ENCODE measurements at places on chromosomes 11 and 22.

- no peak for DNase-seq
Measured at GRCh38 chr22:36212901-36213300, 11.3 kb upstream of the APOL4 start.

DNA sequence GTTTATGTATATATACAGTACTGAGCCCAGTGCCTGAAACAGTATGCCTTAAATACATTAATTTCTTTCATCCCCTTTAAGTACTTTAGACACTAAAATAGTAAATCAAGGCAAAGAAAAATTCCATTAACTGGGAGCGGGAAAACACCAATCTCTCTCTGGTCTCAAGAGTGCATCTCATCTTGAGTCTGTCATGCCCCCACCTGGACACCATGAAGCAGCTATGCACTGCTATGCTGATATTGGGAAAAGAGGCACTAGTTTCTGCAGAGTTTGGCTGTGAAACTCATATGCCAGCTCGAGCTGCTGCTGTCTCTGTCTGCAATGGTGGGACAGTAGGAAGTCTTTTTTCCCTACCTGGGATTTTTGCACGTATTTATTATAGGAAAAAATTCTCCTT is 754.4 kb upstream of the RAG2 start:
- DNase-seq = no peak

GRCh38 chr11:74226907-74227306 is 55.8 kb downstream of the PPME1 start:
- no peak for DNase-seq

GRCh38 chr22:49678842-49679170 is 148.9 kb downstream of the BRD1 start:
- no peak for DNase-seq

- DNase-seq = no peak
Measured at GRCh38 chr11:19646308-19646707, 66.3 kb upstream of the NAV2 start.

DNA sequence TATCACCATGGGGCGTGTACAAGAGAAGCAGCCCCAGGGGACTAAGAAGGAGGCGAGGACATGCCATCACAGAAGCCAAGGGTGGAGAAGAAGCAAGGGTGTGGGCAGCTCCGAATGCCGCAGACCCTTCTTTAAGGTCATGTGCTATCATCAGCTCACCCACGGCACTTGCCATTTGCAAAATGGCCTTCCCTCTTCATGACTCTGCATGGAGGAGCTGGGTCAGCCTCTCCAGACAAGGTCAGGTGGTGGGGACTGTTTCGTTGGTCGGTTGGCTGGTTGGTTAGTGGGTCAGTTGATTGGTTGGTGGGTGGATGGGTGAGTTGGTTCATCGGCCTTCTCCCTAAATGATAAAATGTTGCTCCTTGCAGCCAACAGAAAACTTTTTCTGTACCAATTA is 622.5 kb downstream of the TBC1D22A start:
- DNase-seq = no peak

DNA sequence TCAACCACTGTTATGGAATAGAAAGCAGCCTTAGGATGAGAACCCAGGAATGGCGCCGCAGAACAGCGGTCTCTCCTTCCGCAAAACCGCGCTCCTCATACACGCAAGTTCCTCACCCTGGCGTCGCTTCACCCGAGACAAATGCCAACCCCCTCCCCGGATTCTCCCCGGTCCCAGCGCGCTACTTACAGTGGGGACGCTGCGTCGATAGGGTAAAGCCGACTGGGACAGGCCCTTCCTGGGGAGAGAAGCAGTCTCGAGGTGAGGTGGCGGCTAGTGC is 287 bp downstream of the RPS13 start:
- DNase-seq = no peak

DNA sequence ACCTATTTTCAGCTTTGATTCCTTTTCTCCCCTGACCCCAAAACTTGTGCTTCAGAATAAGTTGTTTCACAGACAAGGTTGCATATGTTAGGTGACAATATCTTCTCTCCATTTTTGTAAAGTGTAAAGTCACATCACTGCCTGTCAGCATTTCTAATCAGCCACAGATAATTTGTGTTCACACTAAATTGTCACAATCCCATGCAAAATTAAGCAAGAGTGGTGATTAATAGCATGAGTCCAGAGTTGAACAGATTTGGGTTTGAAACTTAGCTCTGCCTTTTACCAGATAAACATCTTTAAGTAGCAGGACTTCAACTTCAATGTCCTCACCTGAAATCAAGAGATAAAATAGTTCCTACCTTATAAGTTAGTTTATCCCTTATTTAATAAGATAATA is 80.1 kb downstream of the MICAL2 start:
- DNase-seq = no peak

GRCh38 chr11:129589190-129589860 is 213.7 kb downstream of the BARX2 start:
- no peak for DNase-seq

DNA sequence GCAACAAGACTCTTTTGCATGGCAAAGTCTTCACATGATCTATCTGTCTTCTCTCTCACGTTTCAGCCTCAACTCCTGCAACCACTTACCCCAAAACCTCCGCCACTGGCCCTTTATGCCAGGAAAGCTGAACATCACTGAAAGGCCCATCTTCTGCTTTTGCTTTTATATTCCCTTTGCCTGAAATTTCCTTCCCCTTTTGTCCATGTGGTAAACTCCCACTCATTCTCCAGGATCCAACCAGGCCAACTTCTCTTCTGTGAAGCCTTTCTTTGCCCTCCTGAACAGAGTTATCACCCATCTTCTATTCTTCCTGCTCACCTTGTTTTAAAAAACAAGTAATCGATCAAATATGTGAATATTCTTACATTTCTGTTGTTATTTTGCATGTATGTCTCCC is 117.8 kb downstream of the WNT11 start:
- no peak for DNase-seq

- no peak for DNase-seq
Measured at GRCh38 chr11:90753546-90753945, 530.7 kb upstream of the CHORDC1 start.

- DNase-seq = no peak
Measured at GRCh38 chr22:26588729-26589366, 1.1 kb downstream of the TPST2 start.

GRCh38 chr11:74638869-74639268 is 46.5 kb downstream of the POLD3 start:
- DNase-seq = no peak

DNA sequence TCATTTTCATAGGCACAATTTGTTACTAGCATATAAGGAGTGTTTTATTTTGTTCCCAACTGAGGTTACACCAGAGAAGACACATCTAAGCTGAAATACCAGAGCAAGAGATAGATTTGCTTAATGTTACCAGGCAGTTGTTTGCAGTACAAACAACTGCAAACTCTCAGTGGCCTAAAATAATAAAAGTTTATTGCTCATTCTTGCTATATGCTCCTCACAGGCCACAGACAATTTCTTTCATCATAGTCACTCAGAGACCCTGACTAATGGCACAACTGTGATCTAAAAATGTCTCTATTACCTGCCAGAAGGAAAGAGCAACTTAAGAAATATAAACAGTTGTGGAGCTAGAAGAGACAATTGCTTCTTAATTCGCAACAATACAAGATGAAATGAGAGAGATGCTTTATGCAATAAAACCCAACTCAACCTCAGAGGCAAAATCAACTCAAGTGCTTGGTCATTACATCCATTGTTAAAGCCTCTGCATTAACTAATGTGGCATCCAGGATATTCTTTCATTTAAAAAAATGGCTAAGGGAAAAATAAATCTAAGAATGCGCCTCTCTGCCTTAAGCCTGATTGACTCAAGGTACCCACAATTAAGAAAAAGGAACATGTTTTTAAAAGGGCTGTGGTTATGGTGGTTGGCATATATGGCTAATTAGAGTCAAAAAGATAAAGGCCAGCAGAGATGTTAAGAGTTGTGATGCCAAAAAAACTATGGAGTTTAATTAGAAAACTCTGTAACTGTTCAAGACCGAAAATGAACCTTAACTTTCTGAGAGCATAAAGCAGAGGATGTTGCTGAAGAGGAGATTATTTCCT is 103.7 kb downstream of the CD44 start:
- no peak for DNase-seq

DNA sequence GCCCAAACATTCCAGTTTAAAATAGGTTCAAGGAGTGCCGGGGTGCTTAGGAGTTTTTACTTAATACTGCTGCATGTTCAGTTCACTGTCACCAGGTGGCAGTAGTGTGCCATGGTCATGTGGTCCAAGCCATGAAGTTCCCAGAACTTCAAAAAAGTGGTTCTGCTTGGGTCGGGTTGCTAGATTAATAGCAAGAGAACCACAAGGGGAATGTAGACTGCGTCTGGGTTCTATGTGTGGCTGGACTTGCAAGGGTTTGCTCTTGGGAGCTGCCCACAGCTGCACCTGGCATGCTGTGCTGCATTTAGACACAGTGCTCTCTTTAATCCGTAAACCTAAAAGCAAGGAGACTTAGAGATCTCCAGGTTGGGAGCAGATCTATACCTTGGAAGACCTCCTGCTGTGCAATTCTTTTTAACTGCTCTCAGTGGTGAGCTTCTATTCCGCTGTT is 6.5 kb upstream of the SPON1 start:
- DNase-seq = peak; percentile 17

GRCh38 chr22:40509401-40510134 is 127.0 kb downstream of the MRTFA start:
- DNase-seq = peak; percentile 91

- DNase-seq = no peak
Measured at GRCh38 chr22:46612904-46613605, 7.1 kb upstream of the GRAMD4 start.

GRCh38 chr11:103110391-103110790 is 1.2 kb downstream of the DYNC2H1 start:
- no peak for DNase-seq

GRCh38 chr11:18703001-18703763 is 4.6 kb downstream of the TMEM86A start:
- no peak for DNase-seq

DNA sequence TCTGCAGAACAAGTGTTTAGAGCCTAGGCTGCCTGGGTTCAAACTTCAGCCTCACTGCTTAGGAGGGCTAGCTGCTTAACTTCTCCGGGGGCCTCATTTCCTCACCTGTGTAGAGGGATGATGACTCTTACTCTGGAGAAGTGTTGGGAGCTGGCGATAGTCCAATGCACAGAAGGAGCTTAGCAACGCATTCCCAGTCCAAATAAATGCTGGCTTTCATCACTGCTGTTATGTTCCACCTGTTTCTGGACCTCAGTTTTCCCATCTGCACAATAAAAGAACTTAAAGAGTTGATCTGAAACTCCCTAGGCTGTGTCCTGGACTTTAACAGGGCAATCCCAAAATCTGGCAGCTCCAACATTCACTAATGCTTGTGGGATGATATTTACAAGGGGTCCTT is 337.8 kb downstream of the MIAT start:
- DNase-seq = no peak

DNA sequence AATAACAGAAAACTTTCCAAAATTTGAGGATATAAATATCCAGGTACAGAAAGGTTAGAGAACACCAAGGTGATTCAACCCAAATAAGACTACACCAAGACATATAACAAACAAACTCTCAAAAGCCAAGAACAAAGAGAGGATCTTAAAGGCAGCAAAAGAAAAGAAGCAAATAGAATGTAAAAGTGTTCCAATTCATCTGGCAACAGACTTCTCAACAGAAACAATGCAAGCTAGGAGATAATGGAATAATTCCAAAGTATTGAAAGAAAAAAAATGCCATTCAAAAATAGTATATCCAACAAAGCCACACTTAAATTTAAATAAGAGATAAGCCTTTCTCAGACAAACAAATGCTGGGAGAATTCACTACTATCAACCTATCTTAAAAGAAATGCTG is 153.0 kb upstream of the FAT3 start:
- DNase-seq = no peak

- no peak for DNase-seq
Measured at GRCh38 chr22:27918341-27919221, 475 bp downstream of the PITPNB start.

DNA sequence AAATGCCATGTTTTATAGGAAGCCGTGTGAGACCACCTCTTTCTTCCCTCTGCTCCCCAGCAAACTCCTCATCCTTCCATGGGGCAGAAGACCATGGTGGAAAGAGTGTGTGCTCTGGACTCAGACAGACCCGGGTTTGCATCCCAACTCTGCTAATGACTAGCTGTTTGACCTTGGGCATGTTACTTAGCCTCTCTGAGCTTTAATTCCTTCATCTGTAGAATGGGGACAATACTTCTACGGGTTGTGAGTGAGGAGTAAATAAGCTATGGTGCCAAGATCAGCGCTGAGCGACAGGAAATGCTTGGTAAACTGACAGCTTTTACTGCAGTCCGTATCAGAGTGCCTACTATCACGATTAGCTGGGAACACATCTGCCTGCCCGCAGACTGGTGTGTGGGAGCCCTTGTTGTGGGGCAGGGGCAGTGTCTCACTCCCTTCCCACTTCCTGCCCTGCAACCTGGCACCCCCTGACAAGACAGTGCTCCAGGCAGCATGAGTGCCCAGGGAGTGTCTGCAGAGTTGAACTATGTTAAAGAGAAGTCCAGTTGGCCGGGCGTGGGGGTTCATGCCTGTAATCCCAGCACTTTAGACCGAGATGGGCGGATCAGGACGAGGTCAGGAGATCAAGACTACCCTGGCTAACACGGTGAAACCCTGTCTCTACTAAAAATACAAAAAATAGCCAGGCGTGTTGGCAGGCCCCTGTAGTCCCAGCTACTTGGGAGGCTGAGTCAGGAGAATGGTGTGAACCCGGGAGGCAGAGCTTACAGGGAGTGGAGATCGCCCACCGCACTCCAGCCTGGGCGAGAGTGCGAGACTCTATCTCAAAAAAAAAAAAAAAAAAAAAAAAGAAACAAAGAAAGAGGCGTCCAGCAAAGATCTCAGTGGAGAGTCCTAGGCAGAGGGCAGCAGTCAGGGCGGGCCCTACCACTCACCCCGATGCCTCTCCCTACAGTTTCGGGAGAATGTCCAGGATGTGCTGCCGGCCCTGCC is 2.2 kb downstream of the SEC14L2 start:
- no peak for DNase-seq

GRCh38 chr11:66686801-66687750 is 9.4 kb upstream of the RBM4B start:
- no peak for DNase-seq

DNA sequence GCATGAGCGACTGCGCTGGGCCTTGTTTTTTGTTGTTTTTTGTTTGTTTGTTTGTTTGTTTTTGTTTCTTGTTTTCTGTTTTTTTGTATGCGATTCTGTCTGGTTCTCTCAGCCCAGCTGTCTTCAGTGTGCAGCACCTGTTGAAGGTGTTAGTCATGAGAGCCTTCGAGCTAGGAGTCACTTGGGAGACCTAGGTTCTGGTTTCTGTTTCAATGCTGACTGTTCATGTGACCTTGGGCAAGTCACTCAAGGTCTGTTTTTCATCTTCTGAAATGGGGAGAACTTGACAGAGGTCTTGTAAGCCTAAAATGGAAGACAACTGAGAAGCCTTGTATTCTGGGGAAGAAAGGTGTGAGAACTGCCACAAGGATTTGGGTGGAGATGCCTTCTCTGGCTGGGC is 1.8 kb downstream of the DCPS start:
- DNase-seq = no peak

- DNase-seq = no peak
Measured at GRCh38 chr11:39817241-39817640, 1642.2 kb downstream of the LRRC4C start.

- no peak for DNase-seq
Measured at GRCh38 chr11:105202844-105203548, 63.4 kb upstream of the CARD18 start.
